Right ventricle myocardium inferior (tissue), 1 donor: ENCODE measurements at places on chromosomes 4 and X.

GRCh38 chr4:88780389-88780788 is 82.8 kb upstream of the NAP1L5 start:
- no peak for DNase-seq

GRCh38 chr4:123248085-123248659 is 148.4 kb upstream of the SPRY1 start:
- DNase-seq = no peak

DNA sequence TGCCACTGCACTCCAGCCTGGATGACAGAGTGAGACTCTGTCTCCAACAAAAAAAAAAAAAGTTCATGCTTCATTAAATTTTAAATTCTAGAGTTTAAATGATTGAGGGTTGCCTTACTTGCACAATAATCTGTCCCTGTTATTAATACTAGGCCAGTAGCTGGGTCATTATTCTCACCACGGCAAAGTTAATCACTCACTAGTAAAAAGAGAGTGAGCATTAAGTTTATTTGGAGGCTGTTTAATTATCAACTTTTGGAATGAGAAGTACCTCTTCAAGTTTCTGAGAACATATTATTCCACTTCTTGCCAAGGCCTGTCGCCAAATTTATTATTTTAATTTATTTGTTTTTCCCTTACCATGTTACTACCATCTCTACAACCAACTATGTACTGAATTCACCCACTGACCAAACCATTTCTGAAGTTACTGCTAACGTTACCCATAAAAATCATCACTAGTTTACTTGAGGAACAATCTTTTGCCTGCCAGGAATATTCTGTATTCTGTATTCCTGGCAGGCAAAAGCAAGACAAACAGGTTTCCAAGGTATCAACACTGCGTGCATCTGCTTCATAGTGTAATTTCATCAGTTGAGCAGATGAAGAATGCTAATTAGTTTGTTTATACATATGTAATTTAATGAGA is 26.5 kb downstream of the GUCY1A1 start:
- no peak for DNase-seq

GRCh38 chr4:15651676-15652075 is 3.5 kb downstream of the FBXL5 start:
- no peak for DNase-seq

DNA sequence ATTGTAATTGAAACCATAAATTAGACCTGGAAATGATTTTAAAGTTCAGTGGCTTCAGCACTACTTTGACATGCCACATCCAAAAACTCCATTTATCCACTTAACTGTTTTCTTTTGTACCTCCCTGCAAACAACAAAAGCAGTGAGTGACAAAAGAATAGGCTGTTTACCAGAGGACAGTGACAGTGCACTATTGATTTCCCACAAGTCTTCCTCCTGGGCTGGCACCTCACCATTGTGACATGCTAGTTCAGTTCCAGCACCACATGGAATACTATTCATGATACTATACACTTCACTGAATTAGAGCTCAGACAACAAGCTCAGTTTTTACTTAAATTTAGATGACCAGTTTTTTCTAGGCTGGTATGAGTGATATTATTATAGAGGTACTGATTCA is 29.3 kb downstream of the MOSPD2 start:
- DNase-seq = no peak

DNA sequence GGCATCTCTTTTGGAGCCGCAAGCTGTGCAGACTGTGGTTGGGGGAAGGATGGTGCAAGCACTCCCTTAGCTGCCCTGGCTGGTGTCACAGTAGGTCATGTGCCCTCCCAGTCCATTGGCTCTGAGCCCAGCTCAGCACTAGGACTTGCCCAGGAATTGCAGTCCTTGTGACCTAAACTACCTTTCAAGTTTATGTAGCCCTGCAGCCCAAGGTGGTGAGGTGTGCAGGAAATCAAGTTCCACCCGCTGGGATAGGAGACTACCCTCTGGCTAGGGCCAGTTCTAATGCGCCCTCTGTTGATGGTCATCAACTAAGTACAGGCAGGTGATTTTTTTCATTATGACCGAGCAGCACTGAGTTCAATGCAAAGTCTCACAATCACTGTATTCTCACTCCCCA is 335.2 kb downstream of the UBE2NL start:
- no peak for DNase-seq

DNA sequence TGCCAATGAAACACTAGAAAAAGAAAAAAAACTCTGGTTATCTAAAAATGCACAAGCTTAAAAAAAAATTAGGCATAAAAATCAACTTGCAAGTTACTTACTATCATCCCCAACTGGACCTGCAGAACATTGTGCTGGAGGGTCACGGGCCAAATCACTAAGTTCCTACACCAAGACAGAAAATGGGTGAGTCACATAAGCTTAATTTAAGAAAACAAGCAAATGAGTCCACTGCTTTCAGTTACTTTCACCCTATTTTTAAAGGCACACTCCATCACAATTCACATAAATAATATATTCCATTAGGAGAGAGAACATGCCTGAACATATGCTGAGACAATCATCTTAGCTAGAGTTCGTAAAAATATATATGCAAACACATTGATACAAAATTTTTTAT is 17.7 kb downstream of the UBE2D3 start:
- no peak for DNase-seq

- DNase-seq = no peak
Observed at GRCh38 chrX:475926-476723, 89.4 kb upstream of the PPP2R3B start.

DNA sequence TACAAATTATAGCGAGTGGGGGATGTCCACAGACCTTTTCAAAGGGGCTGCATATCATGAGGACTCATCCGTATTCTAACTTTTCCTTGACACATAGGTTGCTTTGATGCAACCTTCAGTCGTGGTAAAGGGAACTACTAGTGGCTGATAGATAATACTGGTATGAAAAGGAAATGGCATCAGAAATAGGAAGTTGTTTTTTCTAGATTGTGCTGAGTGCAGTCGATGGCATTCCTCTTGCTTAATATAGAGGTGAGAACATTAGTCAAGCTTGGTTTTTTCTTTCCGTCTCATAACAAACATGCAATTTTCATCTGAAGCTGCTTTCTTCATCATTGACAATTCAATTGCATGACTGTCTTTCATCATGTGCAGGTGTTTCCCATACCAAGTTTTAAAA is 16.6 kb downstream of the ENPEP start:
- no peak for DNase-seq

GRCh38 chrX:39839371-39839770 is 258.4 kb downstream of the BCOR start:
- no peak for DNase-seq

- DNase-seq = no peak
Observed at GRCh38 chr4:94304365-94304971, 38.2 kb downstream of the HPGDS start.

DNA sequence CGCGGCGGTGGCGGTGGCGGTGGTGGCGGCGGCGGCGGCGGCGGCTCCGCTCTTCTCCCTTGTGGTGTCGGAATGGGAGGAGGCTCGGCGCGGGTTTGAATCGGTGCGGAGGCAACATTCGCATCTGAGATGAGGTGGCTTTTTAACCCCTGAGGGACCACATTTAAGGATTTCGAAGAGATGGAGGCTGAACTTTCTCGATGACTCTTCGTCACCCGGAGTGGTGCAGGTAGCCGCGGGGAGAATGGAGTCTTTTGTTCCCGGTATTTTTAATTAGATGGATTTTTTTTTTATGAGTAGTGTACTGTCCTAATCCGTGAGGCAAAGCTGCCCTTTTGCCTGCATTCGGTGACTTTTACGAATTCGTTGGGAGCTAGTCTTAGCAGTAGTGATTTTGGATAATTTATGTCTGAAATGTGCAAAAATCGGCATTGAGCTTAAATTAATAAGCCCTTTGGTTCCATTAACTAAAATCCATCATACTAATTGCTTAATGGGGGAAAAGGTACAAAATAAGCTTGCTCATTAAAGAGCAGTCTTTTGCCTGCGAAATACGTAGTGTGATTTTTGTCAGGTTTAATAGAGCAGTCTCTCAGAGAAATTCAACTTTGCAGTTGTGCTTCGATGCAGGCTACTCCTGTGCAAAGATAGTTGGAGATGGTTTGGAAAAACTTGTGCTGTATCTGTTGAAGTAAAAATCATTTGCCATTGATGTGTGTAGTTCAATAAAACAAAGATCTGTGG is 206.2 kb downstream of the TENM3 start:
- no peak for DNase-seq

- no peak for DNase-seq
Observed at GRCh38 chr4:152363086-152363485, 172.8 kb downstream of the FBXW7 start.

GRCh38 chr4:3010577-3010976 is 47.2 kb downstream of the GRK4 start:
- DNase-seq = no peak

DNA sequence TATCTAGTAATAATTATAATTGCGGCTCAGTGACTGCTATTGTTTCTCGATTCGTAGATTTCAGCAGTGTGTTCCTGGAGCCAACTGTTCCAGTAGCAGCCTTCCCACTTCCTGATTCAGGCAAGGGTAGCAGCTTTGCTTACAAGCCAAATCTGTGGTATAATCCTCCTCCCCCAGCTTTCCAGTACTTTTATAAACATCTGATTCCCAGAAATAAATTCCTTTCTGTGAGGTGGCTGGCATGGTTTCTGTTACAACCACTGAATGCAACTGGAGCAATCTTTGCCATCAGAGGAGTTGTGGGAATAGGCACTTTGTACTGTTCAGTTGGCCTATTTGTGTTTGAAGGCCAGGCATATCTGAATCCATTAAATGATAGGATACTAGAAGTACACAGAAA is 80.0 kb downstream of the GLRA3 start:
- no peak for DNase-seq

GRCh38 chr4:121034017-121034416 is 38.3 kb downstream of the NDNF start:
- no peak for DNase-seq

GRCh38 chrX:21948897-21949578 is 8.5 kb downstream of the SMS start:
- DNase-seq = no peak

GRCh38 chr4:141331534-141332358 is 111.1 kb downstream of the ZNF330 start:
- no peak for DNase-seq

DNA sequence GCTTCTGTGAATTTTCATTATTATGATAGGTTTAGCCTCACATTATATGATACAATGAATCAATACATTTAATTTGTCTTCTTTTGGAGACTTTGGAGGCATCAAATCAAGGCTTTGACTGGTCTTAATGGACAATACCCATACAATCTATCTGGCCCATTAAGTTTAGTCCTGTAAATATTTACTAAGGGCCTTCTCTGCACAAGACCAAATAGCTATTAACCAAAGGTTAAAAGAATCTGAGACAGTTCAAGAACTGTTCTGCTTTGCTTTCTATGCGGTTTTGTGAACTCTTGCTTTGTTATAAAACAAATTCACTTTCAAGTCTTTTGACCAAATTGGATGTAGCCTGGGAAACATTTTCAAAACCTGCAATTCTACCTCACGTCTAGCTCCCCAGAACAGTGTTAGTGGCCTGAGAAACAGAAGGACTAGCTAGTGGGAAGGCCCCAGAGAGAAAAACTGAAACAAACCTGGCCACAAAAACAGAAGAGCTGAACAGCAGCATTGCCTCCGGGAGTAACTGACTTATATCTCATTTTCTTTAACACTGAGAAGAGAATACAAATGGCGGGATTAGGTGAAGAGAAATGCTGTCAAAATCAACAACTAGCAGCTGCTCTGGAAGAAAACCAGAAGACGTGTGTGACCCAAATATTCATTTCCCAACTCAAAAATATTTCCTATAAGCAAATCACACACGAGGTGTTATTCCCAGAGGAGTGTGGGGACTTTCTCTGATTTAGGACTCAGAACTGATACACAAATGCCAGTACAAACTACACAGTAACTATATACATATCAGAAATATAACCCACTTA is 548 bp downstream of the TLR1 start:
- no peak for DNase-seq

GRCh38 chr4:134560728-134561127 is 359.1 kb upstream of the PABPC4L start:
- no peak for DNase-seq

GRCh38 chr4:156547439-156547838 is 424.2 kb downstream of the PDGFC start:
- DNase-seq = no peak

GRCh38 chr4:38328989-38329729 is 334.8 kb upstream of the KLF3 start:
- no peak for DNase-seq
